NCI-H526 treated with DMSO at 0.1 percent for 48 hours (cell line): ENCODE measurements at places on chromosomes 1 and 21.

DNA sequence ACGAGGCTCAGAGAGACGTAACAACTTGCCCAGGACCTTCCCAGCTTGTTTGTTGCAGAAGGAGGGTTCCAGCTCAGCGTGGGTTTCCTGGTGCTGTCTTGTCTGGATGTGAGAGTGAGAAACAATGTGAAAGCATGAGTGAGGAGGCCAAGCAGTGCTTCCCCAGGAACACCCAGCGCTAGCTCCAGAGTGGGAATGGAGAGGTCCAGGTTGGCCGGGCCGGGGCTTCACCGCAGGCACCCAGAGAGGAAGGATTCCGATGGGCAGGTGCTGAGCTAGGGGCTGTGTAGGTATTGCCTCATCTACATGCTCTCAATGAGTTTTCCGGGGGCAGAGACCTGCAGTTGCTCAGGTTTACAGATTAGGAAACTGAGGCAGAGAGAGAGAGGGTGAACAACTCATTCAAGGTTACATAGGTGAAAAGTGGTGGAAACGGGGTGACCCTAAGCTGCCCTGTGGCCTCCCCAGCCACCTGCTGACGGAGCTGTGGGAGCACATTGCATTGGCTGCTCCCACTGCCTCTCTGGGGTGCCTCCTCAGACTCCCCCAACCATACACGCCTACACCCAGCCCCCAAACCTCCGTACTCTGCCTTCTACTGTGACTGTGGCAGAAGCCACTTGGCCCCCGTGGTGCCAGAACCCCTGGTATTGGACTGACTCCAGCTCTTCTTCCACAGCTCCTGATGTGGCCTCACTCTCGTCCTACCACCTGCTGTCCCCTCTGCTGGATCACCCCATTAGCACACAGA, 51.2 kb downstream of the B3GALT5 start:
- DNase-seq = no peak

GRCh38 chr1:198873696-198874230, 234.9 kb downstream of the PTPRC start:
- DNase-seq = no peak

GRCh38 chr1:116372191-116372590, 853 bp upstream of the ATP1A1 start:
- DNase-seq = no peak

GRCh38 chr1:161073474-161074121, 3.9 kb upstream of the ARHGAP30 start:
- DNase-seq = no peak

DNA sequence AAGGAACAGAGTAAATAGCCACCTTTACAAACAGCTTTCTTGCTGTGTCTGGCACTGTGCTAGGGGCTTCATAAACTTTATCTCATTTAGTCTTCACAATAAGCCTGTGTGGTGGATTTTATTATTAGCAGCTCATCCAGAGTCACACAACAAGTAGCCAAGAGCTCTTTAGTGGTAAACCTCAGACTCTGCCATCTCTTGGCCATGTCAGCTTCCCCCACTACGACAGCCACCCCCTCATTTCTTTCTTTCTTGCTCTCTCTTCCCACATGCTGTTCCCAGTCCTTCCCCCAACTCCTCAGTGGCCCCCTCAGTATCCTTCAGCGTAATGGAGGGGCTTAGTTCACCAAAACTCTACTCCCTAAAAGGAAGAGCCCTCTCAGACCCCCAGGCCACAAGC, 1.2 kb upstream of the ZNF683 start:
- no peak for DNase-seq

GRCh38 chr21:44496564-44497550, 41.5 kb downstream of the LRRC3 start:
- DNase-seq = no peak

DNA sequence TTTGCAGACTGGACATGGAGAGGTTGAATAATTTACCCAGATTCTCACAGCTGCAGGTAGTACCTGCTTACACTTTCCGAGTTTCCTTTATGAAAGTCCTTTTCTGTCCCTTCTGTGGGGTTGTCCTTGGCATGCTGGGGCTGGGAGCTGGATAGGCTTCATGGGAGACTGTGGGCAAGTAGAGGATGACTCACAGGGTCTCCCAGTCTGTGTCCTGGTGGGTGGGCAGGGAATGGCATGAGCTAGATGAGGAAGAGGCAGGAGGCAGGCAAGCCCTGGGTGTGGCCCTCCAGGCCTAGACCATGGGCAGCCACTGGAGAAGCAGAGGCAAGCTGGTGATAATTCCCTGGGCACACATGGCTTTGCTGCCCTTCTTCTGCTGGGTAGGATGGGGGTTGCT, 80.6 kb downstream of the NAV1 start:
- DNase-seq = no peak

- DNase-seq = no peak
Observed at GRCh38 chr1:153566414-153567371, 1.0 kb upstream of the S100A2 start.

GRCh38 chr1:84973498-84974334, 23.2 kb downstream of the MCOLN2 start:
- no peak for DNase-seq

- no peak for DNase-seq
Observed at GRCh38 chr1:230208619-230209261, 141.7 kb downstream of the GALNT2 start.

- DNase-seq = no peak
Observed at GRCh38 chr1:13900583-13900982, 200.6 kb downstream of the PRDM2 start.

GRCh38 chr1:171472183-171472647, 13.1 kb upstream of the PRRC2C start:
- no peak for DNase-seq

- no peak for DNase-seq
Observed at GRCh38 chr1:162022626-162023025, 1.0 kb downstream of the OLFML2B start.

GRCh38 chr1:53130878-53131589, 11.4 kb downstream of the SLC1A7 start:
- no peak for DNase-seq

DNA sequence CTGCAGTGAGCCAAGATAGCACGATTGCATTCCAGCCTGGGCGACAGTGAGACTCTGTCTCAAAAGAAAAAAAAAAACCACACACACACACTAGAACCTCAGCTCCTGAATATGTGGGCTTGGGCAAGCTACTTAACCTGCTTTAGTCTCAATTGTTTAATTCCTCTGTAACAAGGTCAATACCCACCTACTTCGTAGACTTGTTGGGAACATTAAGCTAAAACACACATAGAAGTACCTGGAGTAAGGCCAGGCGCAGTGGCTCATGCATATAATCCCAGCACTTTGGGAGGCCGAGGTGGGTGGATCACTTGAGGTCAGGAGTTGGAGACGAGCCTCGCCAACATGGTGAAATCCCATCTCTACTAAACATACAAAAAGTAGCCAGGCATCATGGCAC, 77.1 kb downstream of the CLSTN1 start:
- no peak for DNase-seq

DNA sequence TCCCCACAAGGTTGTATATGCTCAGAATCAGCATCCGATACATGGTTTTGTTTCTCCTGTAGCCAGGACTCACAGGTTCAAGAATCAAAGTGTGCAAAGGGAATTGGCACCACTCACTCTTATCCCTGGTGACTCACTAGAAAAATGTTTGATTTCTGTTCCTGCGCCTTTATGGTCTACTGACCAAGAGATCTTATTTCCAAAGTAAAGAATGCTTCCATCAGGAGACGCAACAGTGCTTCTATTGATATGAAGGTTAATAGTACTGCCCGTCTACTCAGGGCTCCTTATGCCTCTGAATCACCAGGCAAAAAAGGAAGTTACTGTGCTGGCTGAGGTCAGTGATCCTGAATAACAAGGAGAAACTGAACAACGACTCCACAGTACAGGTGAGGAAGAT, 1392.0 kb upstream of the PRMT6 start:
- DNase-seq = no peak

GRCh38 chr1:220184506-220184905, 87.7 kb downstream of the RAB3GAP2 start:
- DNase-seq = no peak

DNA sequence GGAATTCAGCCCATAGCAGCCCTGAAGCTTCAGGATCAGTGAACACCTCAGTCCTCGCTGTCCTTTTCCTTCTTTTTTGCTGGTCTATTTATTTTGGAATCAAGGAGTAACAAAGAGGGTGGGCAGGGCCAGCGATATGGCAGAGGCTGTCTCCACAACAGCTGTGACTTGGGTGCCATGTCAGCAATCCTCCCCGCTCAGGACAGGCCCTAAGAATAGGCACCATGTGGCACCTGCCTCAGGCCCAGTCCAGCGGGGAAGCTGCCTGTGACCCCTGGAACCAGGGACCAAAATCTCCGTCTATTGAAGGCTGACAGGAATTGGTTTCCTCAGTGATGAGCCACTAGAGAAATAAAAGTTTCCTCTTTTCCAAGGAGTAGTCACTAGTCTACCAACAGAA, 58.6 kb upstream of the TNR start:
- no peak for DNase-seq
